ENCODE measurements at places on chromosomes 6 and 20. TPM values are rescaled to one million over a fixed set of nuclear protein-coding genes. Genes with fewer than 3 reads are reported as not detected.
A peak's percentile ranks its signal among the peaks of the same experiment; 100 is the strongest.

GRCh38 chr6:93701526-93701925, 282.2 kb upstream of the EPHA7 start:
- no peak for DNase-seq

The MRPL18 gene
- 48.6 TPM for total RNA-seq

The FOXQ1 gene
- 0.12 TPM for total RNA-seq

DNA sequence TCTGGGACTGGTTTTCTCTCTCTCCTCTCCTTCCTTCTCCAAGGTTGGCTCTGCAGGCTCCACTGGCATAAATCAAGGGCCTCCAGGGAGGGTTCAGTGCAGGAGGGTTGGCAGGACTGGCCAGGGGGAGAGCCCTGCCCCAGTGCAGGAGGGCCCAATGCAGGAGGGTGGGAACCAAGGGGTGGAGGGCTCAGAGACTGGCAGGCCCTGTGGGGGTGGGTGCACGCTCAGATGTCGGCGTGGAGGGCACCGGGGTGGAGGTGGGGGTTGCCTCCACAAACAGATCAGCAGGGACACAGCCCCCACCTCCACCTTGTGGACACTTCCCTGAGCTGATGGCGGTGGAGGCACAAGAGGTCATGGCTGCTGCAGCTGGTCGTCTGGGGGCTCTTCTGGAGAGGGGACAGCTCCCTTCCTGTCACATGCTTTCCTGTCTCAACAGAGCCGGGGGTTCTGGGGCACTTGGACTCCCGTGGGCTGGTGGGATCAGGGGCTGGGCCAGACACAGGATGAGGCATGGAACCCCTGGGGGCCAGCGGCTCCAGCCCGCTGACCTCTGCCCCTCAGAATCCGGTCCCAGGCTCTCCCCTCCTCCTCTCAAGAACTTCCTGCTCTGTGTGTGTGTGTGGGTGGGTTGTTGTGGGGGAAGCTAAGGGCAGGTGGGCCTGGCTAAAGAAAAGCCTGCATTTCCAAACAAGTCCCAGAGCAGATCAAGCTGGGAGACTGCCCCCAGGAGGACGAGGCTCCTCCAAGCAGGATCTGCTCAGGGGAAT, 2.7 kb upstream of the ABHD16B start:
- peak; percentile 67 for DNase-seq
